Activated T-cell treated with anti-CD3 and anti-CD28 coated beads, Interleukin-2, amount 50 U/mL, for 4 hours (primary cell): ENCODE measurements at places on chromosomes 4 and X. TPM values are rescaled to one million over a fixed set of nuclear protein-coding genes. Genes with fewer than 3 reads are reported as not detected.

DNA sequence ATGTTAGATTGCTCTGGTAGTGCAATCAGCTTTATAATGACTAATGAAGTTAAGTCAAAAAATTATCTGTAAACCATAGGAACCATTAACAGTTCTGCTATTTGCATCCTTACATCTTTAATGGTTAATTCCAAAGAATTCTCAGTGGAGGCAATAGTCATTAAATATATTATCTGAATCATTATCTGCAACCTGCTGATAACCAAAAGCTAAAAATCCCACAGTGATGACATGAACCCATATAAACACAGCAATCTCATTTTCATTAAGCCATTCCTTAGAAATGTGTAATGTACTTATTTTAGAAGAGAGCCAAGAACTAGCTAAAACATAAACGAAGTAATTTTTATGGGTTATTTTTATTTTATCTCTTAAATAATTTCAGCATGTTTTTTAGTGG lies 60.2 kb downstream of the MAGEB16 start:
- no peak for DNase-seq

- DNase-seq, result no peak
Measured at GRCh38 chr4:39464886-39465501, 6.1 kb downstream of the LIAS start.

- DNase-seq, result no peak
Measured at GRCh38 chr4:174190832-174191500, 92.5 kb downstream of the FBXO8 start.

DNA sequence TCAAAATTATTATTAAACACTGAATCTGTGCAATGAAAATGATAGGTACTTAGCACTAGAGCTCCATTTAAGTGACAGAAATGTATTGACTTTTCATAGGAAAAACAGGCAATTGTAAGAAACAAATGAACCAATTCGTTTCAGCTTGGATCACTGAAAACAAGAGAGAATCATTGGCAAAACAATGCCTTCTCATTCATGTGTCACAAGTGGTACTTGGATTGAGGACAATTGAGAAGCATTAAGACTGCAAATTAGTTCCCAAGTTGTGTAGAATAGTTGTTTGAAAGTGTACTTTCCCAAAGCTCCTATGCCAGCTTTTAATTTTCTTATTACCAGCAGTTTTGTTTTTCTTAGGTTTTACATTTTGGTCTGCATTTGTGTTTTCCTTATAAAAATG lies 20.6 kb downstream of the CNKSR2 start:
- DNase-seq, result no peak

DNA sequence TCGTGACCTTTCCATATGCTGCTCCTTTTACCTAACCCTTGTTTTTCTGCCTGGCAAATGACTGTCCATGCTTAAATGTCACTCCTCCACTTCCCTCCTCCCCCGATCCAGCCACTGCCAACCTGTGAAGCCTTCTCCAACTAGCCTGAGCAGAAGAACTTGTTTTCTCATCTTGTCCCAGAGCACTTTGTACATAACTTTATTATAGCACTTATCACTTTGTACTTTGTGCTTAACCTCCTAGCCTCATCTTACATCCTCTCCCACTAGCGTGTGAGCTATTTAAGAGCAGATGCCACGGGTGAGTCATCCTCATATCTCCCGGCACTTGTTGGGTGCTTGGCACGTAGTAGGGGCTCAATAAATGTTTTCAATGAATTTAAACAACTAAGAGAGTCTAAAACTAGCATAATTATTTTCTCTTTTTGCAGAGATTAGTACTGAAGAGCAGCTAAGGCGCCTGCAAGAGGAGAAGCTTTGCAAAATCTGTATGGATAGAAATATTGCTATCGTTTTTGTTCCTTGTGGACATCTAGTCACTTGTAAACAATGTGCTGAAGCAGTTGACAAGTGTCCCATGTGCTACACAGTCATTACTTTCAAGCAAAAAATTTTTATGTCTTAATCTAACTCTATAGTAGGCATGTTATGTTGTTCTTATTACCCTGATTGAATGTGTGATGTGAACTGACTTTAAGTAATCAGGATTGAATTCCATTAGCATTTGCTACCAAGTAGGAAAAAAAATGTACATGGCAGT lies 46.9 kb downstream of the XIAP start:
- no peak for DNase-seq

- DNase-seq, result no peak
Measured at GRCh38 chrX:100658941-100659381, 15.0 kb downstream of the SRPX2 start.

GRCh38 chrX:144253356-144253755 lies 369.5 kb downstream of the UBE2NL start:
- no peak for DNase-seq

GRCh38 chr4:87490664-87491369 lies 38.4 kb downstream of the SPARCL1 start:
- no peak for DNase-seq

- DNase-seq, result no peak
Measured at GRCh38 chr4:10506077-10506476, 48.9 kb upstream of the ZNF518B start.

- no peak for DNase-seq
Measured at GRCh38 chr4:152480326-152480725, 55.6 kb downstream of the FBXW7 start.

- DNase-seq, result no peak
Measured at GRCh38 chr4:89640620-89641366, 196.2 kb downstream of the SNCA start.

GRCh38 chr4:140944199-140944515 lies 188.0 kb upstream of the TBC1D9 start:
- no peak for DNase-seq

Gene BMX
- not detected for total RNA-seq

DNA sequence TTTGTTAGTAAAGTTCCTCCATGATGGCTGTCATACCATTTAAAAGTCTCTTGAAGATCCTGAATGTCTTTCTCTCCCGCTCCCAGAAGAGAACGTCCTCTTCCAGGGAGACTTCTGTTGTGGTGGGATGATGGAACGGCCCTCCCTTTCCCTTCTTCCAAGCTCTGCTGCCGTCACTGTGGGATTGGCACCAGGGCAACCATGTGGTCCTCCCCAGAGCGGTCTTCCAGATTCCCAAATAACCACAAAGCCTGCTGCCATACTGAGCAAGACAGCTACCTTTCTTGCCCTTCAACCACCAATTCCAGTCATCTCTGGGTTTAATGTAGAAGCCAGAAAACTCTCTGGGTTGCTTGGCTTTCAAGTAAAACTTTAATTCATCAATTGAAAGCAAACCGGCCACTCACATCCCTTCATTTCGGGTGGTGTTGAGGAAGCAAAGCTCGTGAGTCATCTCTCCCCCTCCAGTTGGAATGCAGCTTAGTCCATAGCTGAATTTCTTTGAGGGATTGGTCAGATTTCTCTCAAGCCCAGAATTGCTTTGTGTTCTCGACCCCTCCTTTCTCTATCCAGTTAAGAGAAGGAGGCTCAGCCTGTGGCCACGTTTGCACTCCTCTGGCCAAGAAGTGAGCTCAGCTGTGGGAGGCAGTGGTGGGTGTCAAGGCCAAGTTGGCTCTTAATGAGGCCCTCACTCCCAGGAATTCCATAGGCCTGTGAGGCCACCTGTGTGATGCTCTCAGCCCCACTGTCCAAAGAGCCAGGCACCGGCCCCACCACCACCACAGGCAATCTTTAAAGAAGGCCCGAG lies 36.9 kb downstream of the FHDC1 start:
- DNase-seq, result no peak

Gene DDX60
- 3.9 TPM for total RNA-seq

GRCh38 chrX:115679460-115679859 lies 118.5 kb downstream of the PLS3 start:
- no peak for DNase-seq

GRCh38 chr4:105944540-105944939 lies 49.3 kb downstream of the NPNT start:
- no peak for DNase-seq

Gene AMTN
- total RNA-seq, result not detected
